NCI-H2029 (cell line): ENCODE measurements at places on chromosomes 1 and 21.

- no peak for DNase-seq
These were observed 188.8 kb downstream of the TTLL7 start for GRCh38 chr1:83810144-83810543.

GRCh38 chr1:58431901-58432620 is 114.5 kb downstream of the OMA1 start:
- no peak for DNase-seq

DNA sequence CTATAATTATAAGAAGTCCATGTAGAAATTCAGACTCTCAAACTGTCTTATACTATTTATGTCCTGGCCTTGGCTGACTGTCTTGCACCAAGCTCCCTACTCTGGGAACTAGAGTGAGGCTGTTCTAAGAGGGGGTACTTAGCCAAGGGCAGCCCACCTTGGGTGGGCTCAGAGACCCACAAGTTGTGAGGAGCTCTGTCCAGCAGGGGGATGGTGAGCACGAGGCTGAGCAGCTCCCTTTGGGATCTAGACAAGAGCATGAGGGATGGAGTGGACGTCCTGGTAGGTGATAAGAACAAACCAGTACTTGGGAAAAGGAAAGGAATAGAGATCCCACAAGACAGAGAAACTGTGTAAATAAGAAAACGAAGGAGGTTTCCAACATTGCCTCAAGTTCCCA is 127.1 kb upstream of the SLC44A3 start:
- no peak for DNase-seq

- no peak for DNase-seq
These were observed 3.7 kb downstream of the ITGB2 start for GRCh38 chr21:44916965-44917364.

DNA sequence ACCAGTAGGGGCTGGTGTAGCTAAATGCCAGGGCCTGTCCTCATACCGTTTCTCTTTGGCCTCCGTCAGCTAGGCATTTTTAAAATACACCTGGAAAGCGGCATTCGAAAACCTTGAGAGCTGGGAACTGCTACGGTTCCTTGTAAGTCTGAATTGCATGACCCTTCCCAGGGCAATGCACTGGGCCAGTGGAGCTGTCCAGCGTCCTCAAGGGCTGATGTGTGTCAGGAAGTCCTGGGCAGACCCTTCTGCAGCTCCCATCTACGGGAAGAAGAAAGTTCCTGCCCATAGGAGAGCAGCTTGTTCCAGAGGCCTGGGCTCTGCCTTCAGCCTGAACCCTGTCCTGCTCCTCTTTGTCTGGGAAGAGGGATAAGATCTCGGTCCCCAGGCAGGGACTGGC is 34.1 kb downstream of the UBASH3A start:
- DNase-seq, result no peak

- DNase-seq, result no peak
These were observed 9.2 kb upstream of the FNBP1L start for GRCh38 chr1:93438716-93439115.

- no peak for DNase-seq
These were observed 99.4 kb downstream of the SMYD2 start for GRCh38 chr1:214380396-214380795.
